ENCODE measurements at places on chromosomes 2 and 18.

DNA sequence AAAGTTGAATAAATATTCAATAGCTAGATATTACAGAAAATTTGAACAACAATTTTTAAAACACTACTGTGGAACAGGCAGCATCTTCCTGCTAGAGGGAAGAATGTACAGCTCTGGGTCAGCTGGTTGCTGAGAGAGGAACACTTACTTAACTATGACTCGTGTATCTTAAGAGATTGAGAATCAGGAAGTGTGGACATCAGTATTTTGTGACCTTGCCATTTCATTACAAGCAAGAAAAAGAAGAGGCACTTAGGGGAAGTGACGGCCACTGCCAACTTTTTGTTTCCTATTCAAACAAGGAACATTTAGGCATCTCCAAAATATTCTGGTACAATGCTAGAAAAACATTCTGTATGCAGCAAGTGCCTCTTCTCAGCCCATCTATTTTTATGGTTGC, 45.9 kb downstream of the ITPRID2 start:
- no peak for DNase-seq

- DNase-seq: no peak
Observed at GRCh38 chr2:239819974-239820555, 205.1 kb downstream of the NDUFA10 start.

DNA sequence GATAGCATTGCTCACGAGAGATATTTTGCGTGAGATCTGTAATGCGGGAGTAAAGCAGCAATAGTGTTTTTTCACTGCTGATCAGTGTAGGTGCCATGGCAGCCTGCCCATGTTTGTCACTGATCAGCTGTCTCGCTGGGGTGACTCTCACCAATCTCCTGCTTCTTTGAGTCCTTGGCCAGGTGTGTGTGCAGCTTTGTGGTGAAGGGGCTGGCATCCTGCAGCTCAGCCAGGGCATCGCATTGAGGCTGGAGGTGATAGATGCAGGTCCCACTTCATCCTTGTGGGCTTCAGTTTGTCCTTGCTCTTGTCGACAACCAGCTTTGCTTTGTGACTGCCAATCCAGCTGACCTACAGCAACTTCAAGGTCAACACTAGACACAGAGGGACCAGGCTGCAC, 258.3 kb upstream of the CXCR4 start:
- DNase-seq: no peak

GRCh38 chr2:166179201-166179600, 51.4 kb upstream of the SCN1A start:
- no peak for DNase-seq

GRCh38 chr18:71986351-71987050, 557.6 kb downstream of the CBLN2 start:
- DNase-seq: no peak

Data from NCI-H460 (cell line).